Activated CD8-positive, alpha-beta T cell treated with anti-CD3 and anti-CD28 coated beads, Interleukin-2, amount 10 ng/mL, durations not matched to agents 7 days and 5 days (primary cell): ENCODE measurements at places on chromosomes 6 and 20. TPM values are rescaled to one million over a fixed set of nuclear protein-coding genes. Genes with fewer than 3 reads are reported as not detected.

- no peaks in the 10 kb centered on the region for H3K36me3 ChIP-seq
- no peak overlapping the region for H3K27ac ChIP-seq
These were observed 61.0 kb downstream of the RNF182 start for GRCh38 chr6:13985663-13986325.

GRCh38 chr20:8803065-8803464, 265.8 kb upstream of the PLCB4 start:
- no peak for DNase-seq
- peaks cover 4% of the 10 kb centered on the region for H3K4me1 ChIP-seq
- no peak overlapping the region for H3K4me3 ChIP-seq
- H3K36me3 ChIP-seq: no peaks in the 10 kb centered on the region

TRIM31 gene
- not detected for total RNA-seq

DNA sequence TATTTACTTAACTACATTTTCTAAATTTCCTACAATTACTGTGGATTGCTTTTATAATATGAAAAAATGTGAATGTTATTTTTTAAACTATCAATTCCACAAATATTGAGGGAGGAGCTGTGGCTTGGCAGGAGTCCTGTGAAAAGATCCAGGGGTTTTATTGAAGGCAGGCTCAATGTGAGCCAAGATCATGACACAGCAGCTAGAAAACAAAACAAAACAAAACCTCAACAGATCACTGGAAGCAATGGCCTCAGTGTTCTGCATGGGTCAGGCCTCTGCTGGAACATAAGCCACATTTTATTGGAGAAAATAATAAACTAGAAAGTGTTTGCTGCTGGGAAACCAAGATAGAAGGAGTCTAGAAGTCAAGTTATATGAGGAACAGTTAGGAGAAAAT, 19.4 kb upstream of the RCAN2 start:
- no peak overlapping the region for H3K27ac ChIP-seq
- H3K36me3 ChIP-seq: no peaks in the 10 kb centered on the region
- peaks cover 8% of the 10 kb centered on the region for H3K27me3 ChIP-seq
- no peak overlapping the region for H3K4me3 ChIP-seq
- H3K4me1 ChIP-seq: no peaks in the 10 kb centered on the region
- no peak for DNase-seq

GRCh38 chr6:18028332-18028731, 40.9 kb upstream of the KIF13A start:
- no peak overlapping the region for H3K27ac ChIP-seq
- H3K4me3 ChIP-seq: no peak overlapping the region
- H3K36me3 ChIP-seq: no peaks in the 10 kb centered on the region
- H3K4me1 ChIP-seq: no peaks in the 10 kb centered on the region
- DNase-seq: no peak

- peak; percentile 12 for DNase-seq
- H3K36me3 ChIP-seq: peaks cover 57% of the 10 kb centered on the region
- peaks cover 95% of the 10 kb centered on the region for H3K4me1 ChIP-seq
- no peaks in the 10 kb centered on the region for H3K27me3 ChIP-seq
- no peak overlapping the region for H3K4me3 ChIP-seq
These were observed 11.7 kb upstream of the SIRPG start for GRCh38 chr20:1669304-1669703.

- DNase-seq: no peak
- peaks cover 18% of the 10 kb centered on the region for H3K4me1 ChIP-seq
- H3K27ac ChIP-seq: no peak overlapping the region
- peaks cover 17% of the 10 kb centered on the region for H3K27me3 ChIP-seq
- H3K4me3 ChIP-seq: no peak overlapping the region
These were observed 55.4 kb downstream of the PSMG4 start for GRCh38 chr6:3314176-3314575.
